ENCODE measurements at places on chromosomes 12 and 14.

GRCh38 chr12:115370650-115371049, 686.7 kb upstream of the TBX3 start:
- no peak for DNase-seq

- DNase-seq: no peak
These were observed 346 bp downstream of the SLC7A8 start for GRCh38 chr14:23183158-23183470.

- no peak for DNase-seq
These were observed 119.4 kb downstream of the SRGAP1 start for GRCh38 chr12:63963868-63964267.

DNA sequence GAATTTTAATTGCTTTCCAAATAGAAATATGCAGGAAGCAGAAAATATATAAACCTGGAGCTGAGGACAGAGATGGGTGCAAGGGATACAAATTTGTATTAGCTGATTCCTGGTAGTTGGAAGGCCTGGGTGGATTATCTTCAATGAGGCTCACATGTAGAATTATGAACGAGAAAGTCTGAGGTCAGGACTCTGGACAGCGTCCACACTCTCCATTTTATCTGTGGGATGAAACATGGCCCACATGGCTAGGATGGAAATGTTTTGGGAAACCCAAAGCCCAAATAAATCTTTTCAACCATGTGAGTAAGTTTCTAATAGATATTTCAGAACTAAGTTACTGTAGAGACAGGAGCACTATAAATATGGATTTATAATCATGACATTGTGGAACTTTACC, 256.1 kb downstream of the APAF1 start:
- no peak for DNase-seq

GRCh38 chr12:50070314-50071060, 13.1 kb downstream of the ASIC1 start:
- DNase-seq: peak; percentile 67

GRCh38 chr14:58796242-58797009, 158.7 kb downstream of the DACT1 start:
- DNase-seq: no peak

GRCh38 chr14:88154926-88155325, 150.0 kb downstream of the GPR65 start:
- no peak for DNase-seq

GRCh38 chr14:99668307-99669295, 15.5 kb upstream of the CYP46A1 start:
- DNase-seq: no peak

- no peak for DNase-seq
These were observed 139.1 kb upstream of the C14orf180 start for GRCh38 chr14:104440297-104440956.

DNA sequence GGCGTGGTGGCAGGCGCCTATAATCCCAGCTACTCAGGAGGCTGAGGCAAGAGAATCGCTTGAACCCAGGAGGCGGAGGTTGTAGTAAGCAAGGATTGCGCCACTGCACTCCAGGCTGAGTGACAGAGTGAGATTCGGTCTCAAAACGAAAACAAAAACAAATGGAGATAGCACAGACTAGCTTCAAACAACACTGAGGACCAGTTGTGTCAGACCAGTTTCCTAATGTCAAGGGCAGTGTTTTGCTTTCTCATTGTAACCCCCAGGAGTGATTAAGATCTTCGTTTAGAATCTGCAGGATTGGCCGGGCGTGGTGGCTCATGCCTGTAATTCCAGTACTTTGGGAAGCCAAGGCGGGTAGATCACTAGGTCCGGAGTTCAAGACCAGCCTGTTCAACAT, 18.5 kb downstream of the RPGRIP1 start:
- DNase-seq: no peak

DNA sequence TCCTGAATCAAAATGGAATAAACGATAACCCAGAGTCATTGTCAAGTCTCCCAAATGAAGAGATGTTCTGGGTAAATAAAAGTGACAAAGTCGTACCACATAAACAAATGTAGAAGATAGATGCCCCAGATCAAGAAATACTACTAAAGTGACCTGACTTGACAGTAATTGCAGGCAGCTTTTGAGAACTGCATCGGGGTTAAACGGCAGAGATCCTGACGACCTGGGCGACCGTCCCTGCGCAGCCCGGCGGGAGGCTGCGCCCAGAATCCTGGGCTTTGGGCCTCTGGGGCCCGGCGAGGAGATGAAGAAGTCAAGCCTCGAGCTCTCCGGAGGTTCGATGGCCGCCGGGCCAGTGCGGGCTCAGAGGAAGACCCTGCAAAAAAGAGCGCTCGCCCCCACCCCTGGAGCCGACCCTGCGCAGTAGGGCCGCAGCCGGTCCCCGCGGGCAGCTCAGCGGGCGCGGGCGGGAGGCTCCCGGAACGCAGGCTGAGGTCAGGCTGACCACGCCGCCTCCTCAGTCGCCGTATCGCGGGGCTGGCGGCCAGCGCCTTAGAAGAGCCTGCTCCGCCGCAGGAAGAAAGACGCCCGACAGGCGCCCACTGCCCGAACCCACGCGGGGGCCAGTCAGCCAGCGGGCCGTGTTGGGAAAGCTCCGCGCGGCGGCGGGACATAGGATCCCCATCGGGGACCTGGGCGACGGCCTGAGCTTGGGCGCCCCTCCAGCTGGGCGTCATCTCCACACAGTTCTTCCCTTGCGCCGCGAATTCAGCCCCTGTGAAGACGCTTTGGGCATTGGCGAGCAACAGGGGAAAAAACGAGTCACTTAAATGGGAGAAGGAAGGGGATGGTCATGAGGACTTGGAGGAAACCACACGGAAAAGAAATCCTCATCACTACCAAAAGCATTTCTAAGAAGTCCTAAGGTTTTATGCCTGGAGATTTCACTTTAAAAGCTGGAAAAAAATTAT, 16.0 kb downstream of the NKX2-1 start:
- no peak for DNase-seq
